ENCODE measurements at places on chromosomes 11 and 22. TPM values are rescaled to one million over a fixed set of nuclear protein-coding genes. Genes with fewer than 3 reads are reported as not detected.

GRCh38 chr11:69496631-69497220 is 15.3 kb downstream of the LINC01488 start:
- no peaks in the 10 kb centered on the region for H3K36me3 ChIP-seq
- peak overlapping the region; percentile 17 for H3K4me3 ChIP-seq
- H3K4me1 ChIP-seq = peaks cover 9% of the 10 kb centered on the region
- H3K27ac ChIP-seq = peak overlapping the region; percentile 91
- no peak for DNase-seq
- no peaks in the 10 kb centered on the region for H3K27me3 ChIP-seq

DNA sequence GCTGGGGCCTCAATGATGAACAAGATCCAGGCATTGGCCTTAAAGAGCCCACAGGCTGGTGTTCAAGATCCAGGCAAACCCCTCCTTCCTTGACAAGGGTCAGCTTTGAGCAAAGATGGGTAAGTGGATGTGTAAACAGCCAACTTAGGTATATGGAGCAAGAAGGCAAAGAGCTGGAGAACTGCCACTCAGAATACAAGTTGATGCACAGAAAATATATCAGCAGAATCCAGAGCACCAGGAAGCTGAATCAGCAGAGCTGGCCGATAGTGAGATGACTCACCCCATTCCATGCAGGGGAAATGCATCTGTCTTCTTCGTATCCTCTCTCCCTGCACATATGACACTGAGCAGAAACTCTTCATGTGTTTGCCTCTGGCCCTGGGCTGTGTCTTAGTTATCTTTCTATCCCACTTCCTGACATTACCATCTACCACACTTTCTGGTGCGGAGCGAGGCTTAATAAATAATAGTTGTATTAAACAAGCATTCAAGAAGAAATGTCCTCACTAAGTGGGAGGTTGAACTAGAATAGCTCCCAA is 57.8 kb downstream of the ENDOD1 start:
- H3K36me3 ChIP-seq = no peaks in the 10 kb centered on the region
- no peak overlapping the region for H3K4me3 ChIP-seq
- H3K4me1 ChIP-seq = peaks cover 39% of the 10 kb centered on the region
- no peak for DNase-seq

C1QTNF5 gene
- total RNA-seq = 24.4 TPM

- no peaks in the 10 kb centered on the region for H3K36me3 ChIP-seq
- no peak overlapping the region for H3K4me3 ChIP-seq
- H3K4me1 ChIP-seq = no peaks in the 10 kb centered on the region
- H3K27me3 ChIP-seq = peaks cover 3% of the 10 kb centered on the region
Observed at GRCh38 chr11:4882543-4882942, 843 bp downstream of the OR51T1 start.

DNA sequence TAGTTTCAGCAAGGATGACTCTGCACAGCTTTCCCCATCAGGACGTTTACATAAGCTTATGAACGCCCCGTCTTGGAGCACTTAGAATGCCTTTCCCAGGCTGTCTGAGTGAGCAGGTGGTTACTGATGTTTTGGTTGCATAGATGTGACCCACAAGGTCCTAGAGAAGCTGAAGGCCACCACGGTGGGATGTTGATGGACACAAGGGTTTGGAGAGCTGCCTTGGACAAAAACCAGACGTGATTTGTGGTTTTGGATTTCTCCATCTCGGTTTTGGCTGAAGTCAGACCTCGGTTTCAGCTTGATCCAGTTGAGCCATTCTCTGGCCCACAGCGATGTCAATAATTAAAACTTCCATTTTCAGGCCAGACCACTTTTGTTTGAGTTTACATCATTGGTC is 151.9 kb downstream of the LDLRAD3 start:
- H3K27ac ChIP-seq = no peak overlapping the region
- peaks cover 48% of the 10 kb centered on the region for H3K36me3 ChIP-seq
- H3K4me3 ChIP-seq = no peak overlapping the region
- H3K4me1 ChIP-seq = peaks cover 23% of the 10 kb centered on the region
- DNase-seq = no peak
